ENCODE measurements at places on chromosomes 4 and X.

- no peak for DNase-seq
Observed at GRCh38 chrX:48999030-48999429, 3.0 kb downstream of the GRIPAP1 start.

GRCh38 chr4:159171287-159171686, 68.4 kb downstream of the RAPGEF2 start:
- no peak for DNase-seq

DNA sequence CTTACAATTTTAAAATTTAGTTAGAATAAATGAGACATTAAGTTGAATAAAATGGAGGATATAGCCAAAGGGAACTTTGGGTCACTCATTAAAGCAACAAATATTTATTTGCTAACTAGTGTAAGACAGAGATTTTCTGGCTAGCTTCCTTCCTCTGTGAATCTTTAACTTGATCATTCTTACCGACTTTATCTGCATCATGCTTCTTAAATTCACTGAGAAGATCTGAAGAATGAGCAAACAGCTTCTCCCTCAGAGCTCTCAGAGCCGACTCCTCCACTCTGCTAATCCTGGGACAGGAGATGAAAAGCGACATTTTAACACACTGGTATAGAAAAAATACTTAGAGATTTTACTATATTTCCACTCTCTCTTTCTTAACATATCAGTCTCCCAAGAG, 35.1 kb downstream of the PPEF2 start:
- DNase-seq: no peak

DNA sequence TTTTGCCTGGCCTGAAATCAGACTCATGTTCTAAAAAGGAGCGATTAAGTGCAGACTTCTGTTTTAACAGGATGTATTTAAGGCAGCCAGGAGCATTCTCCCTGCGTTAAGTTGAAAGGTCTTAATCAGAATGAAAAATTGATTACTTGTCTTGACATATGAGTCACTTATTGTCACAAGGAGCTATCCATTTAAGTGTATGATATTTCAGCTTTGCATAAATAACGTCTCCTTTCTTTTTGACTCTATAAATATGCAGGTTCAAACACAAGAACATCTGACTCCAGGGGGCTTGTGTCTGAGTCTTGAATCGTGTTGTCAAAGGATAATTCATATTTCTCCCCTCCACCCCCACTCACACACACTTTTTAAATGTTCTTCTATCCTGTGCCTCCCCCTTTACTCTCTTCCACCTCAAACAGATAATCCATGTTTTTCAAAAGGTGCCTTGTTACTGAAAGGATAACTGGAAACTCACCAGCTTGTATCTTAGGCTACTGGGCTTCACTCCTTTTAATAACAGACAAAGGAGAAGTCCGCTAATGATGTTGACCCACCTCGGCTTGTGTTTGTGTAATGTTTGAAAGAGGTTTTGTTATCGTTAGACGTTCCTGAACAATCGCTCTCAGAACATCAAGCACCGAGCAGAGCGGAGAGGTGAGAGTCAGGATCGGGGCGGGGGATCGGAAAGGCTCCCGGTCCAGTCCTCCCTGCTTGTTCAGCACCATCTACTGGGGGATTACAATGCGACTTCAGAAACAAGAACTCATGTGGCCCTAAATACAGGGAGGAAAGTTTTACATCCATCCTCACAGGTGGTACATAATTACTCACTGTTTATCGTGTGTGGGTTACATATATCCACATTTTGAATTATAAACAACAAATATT, 107.5 kb upstream of the RPL34 start:
- DNase-seq: peak; percentile 8

DNA sequence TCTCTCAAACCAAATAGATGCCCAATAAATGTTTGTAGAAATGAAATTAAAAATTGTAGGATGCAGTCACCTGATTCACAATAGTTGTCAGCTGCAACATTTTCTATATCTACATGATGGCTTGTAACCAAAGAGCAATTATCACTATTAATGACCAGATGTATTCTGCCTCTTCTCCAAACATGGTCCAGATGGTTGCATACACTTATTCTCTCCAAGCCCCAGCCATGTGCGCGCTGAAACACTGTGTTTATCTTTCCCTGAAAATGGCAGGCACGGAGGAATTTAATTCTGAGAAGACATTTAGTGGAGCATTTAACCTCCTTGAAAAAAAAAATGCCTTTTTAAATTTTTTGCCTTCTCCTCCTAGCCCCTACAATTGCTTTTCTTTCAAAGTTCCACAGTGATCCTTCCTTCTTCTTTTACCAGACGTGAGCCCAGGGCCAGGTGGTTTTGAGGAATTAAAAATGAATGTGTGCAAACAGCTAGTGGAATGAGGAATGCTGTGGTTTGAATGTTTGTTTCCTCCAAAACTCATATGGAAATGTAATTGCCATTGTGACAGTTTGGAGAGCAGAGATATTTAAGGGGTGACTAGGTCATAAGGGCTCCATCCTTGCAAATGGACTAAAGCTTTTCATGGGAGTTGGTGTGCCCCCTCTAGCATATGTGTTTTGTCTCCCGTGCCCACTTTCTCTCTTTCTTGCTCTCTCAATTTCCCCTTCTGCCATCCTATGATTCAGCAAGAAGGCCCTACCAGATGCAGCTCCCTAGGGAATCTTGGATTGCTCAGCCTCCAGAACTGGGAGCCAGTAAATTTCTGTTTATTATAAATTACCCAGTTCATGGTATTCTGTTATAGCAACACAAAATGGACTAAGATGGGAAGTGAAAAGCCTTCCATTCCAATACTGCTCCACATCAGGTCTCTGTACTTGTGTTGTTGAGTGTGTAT, 136.0 kb downstream of the GABRB1 start:
- no peak for DNase-seq

DNA sequence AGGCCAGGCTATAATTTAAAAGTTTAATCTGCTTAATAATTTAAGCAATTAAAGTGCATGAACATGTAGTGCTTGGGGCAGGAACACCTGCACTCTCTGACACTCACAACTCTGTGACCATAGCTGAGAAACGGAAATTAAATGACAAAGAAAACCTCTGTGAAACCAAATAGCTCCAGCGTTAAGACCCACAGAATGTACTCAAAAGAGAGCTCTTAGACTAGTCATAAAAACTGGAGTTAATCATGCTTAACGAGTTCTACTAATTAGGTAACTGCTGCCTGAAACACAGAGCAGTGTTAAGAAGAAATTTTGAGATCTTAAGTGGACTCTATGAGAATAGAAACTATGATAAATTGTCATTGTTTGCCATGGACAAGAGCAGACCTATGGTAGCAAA, 174.4 kb upstream of the SPIN4 start:
- DNase-seq: no peak

GRCh38 chr4:174396599-174397110, 112.9 kb downstream of the CEP44 start:
- no peak for DNase-seq

- no peak for DNase-seq
Observed at GRCh38 chr4:173056271-173056670, 112.3 kb upstream of the GALNT7 start.

- no peak for DNase-seq
Observed at GRCh38 chr4:52019936-52020657, at the start of gene LRRC66. TSS of gene LRRC66 (minus strand) at chr4:52020363. CDS start at chr4:52017613, 2,750 bp downstream.

DNA sequence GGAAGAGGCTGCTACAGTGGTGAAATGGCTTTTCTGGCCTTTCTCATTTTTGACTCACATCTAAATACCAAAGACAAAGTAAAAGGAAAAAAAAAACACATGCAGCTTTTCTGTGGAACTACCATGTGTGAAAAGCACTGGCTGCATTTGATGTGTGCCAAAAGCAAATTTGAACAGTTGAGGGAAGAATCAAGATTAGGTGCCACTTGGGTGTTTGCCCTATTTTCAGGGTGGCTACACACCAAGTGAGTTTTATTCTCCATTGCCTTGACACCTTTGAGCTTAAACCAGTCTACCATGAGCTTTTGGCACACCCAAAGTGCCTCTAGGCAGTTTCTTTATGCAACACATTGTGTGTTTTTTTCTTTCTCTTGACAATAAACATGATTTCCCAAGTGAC, 423.9 kb downstream of the FAM133A start:
- no peak for DNase-seq

- no peak for DNase-seq
Observed at GRCh38 chr4:2808001-2808400, 15.1 kb downstream of the SH3BP2 start.
